ENCODE measurements at places on chromosomes 7 and 10.

DNA sequence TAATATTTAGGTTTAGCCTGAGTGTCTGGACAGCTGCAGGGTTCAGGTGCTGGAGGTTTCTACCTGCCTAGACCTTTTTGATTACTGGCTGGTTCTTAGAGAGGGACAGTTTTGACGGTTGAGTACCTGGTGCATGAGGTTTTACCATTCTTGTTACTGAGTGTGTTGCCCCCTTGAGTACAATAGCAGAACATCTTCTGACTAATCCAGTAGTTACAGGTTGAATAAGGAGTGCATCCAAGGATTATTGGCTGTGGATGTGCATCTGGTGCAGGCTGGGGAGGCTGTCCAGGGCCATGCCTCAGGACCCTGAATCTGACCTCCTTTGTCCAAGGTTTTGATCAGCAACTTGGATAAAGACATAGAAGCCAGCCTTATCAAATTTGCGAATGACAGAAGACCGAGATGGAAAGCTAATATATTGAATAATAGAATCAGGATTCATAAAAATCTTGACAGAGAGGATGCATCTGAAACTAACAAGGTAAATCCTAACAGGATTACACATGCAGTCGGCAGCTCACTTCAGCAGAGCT lies 23.1 kb downstream of the PLPP4 start:
- no peak for DNase-seq

GRCh38 chr10:122669842-122670241 lies 29.8 kb downstream of the C10orf120 start:
- no peak for DNase-seq

GRCh38 chr10:102341038-102341688 lies 54.3 kb upstream of the NFKB2 start:
- DNase-seq: no peak

DNA sequence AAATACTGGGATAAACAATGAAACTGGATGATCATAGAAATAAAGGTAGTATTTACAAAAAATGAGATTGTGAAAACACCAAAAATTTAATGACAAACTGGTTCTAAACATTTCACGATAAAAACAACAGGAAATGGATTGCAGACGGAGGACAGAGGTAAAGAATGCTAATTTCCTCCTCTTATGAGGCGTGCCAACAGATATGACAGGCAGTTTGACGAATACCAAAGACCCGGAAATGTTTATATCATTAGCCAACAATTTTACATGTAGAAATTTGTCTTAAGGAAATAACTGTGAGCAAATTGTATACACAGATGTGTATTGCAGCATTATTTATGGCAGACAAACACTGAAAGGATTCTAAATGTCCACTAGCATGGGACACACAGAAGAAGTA lies 162.0 kb upstream of the MGMT start:
- no peak for DNase-seq

DNA sequence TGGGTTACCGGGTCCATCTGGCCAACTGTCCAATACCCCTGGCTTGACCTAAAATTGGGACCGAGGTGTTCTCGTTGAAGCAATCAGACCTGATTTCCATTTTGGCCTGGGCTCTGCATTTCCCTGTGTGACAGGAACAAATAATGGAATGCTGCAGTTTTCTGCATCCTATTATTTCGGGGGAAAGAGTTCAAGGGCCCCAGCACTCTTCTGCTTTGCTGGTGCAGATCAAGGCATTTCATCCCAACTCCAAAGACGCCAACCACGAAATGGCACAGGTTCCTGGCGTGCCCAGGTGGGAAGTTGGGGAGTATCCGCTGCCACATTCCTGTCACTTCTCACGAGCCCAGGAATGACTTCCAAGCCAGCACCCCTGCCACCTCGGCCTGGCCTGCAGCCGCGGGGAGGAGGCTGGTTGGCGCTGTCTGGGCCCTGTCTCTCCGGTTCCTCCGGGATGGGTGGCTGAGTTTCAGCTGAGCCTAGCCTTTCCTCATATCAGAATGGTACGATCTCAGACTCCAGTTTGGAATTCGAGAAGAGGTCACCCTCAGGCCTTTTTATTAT lies 56.5 kb downstream of the FAM171A1 start:
- no peak for DNase-seq

DNA sequence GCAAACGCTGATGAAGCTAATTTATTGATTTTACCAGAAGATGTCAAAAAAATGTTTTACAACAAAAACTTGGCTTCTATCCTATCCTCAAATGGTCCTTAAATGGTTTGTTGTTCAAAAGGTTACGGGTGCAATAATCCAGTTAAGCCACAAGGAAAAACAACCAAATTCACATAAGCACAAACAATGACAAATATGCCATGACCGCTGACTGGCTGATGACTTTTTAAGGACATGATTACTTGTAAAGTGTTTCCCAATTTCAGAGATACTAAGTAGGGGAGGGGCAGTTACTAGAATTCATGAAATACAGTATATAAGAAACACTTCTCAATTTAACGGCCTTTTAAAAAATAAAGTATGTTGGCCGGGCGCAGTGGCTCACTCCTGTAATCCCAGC lies 28.8 kb downstream of the ABI1 start:
- no peak for DNase-seq

DNA sequence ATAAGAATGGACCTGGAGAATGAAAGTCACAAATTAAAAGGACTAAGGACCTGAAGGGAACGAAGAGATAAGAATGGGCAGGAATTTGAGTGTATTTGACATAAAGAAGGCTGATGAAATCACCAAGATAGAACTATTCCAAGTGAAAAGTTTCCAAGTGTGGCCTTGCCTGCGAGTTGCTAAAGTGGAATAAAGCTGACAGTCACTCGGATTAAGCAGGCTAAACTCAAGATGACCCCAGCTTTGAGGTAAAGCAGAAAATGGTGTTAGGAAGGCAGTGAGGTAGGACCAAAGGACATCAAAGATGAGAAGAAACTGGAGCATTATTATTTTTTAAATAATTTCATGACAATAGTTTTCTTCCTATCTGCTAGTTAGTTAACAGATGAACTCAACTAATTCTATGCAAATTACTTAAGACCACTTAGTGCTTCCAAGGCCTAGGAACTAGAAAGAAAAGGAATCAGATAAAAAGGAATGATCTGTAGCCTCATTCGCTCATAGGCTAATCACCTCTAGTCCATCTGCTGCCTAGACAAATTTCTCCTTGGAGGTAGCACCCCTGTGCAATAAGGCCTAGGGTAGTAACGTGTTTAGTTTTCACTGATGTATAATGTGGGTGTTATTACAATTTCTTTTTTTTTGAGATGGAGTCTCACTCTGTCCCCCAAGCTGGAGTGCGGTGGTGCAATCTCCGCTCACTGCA lies 34.5 kb downstream of the EZH2 start:
- DNase-seq: no peak

GRCh38 chr7:106282852-106283251 lies 1.9 kb downstream of the NAMPT start:
- DNase-seq: no peak

- no peak for DNase-seq
Observed at GRCh38 chr7:106050002-106050745, 61.9 kb downstream of the SYPL1 start.

DNA sequence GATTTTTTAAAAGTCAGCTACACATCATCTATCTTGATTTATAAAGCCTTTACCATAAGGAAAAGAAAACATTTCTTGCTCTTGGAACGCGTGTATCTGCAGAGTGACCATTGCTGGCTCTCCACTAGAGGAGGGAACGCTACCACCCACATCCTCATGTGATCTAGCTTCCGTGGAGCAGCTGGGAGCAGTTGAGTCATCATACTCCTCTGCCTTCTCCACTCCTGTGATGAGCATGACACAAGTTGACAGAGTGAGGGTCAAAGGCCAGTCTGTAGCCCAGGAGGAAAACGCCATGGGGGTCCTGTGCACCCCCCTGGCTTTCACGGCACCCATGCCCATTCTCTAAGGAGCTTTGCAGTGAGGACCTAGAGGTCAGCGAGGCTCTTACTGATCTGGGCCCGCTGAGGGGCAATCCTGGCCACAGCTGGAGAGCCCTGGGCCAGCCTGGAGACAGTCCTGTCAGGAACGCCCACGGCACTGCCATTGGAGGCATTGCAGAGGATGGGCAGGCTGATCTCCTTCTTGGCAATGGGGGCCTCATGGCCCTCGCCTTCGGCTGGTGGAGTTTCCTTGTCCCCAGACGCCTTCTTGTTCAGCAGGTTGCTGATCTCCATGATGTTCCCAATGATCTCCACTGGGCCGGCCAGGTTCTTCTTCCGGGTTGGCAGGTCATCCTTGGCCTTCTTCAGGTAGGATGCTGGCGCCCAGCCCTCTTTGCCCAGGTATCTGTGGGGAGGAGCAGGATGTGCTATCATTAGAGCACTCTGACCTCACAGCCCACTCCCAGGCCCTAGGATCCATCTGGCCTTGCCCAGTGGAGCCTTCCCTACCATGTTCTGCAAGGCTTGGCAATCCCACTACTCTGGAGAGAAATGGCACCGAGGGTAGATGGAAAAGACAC lies 119.2 kb downstream of the NEURL1 start:
- no peak for DNase-seq

GRCh38 chr7:46859963-46860475 lies 721.9 kb downstream of the TNS3 start:
- no peak for DNase-seq

GRCh38 chr10:65024886-65025285 lies 1503.7 kb downstream of the REEP3 start:
- no peak for DNase-seq

GRCh38 chr10:89213191-89213808 lies 6.2 kb upstream of the CH25H start:
- DNase-seq: peak; percentile 54
